Right atrium auricular region (tissue), 2 donors: ENCODE measurements at places on chromosomes 13 and 19. TPM values are rescaled to one million over a fixed set of nuclear protein-coding genes. Genes with fewer than 3 reads are reported as not detected.

Gene TGFBR3L
- total RNA-seq: 26.7 TPM

DNA sequence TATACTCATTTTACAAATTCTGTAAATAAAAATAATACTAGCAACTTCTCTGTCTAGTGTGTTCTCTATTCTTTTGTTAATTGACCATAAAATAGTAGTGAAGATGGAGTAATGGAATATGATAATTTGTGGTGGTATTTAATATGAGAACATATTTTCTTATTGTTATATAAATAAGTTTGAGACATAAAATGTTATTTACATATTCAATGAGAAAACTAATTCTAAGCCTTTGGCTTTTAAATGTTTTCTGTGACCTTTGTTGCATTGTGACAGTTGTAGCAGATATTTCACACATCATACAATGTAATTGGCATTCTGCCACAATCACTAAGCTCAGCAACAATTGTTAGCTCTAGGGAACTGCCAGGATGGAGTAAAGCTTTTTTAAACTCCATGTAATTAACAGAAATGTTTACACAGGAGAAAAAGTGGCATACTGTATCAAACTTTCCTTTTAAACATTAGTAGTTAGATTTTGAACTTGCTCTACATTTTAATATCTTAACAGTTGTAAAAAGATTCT is 562.1 kb upstream of the PCDH9 start:
- DNase-seq: no peak

GRCh38 chr19:1468821-1469254 is 10.2 kb downstream of the C19orf25 start:
- no peak for DNase-seq

GRCh38 chr13:103299079-103299478 is 232.9 kb upstream of the SLC10A2 start:
- DNase-seq: no peak

Gene TNPO2
- total RNA-seq: 55.2 TPM
